Natural killer cell treated with Interleukin-12 subunit alpha and Interleukin-12 subunit beta and Interleukin-15 and Interleukin-18, amount 100 ng/mL, for 72 hours (primary cell): ENCODE measurements at places on chromosomes 6 and 20. TPM values are rescaled to one million over a fixed set of nuclear protein-coding genes. Genes with fewer than 3 reads are reported as not detected.

ZBP1 gene
- 4.9 TPM for total RNA-seq

DNA sequence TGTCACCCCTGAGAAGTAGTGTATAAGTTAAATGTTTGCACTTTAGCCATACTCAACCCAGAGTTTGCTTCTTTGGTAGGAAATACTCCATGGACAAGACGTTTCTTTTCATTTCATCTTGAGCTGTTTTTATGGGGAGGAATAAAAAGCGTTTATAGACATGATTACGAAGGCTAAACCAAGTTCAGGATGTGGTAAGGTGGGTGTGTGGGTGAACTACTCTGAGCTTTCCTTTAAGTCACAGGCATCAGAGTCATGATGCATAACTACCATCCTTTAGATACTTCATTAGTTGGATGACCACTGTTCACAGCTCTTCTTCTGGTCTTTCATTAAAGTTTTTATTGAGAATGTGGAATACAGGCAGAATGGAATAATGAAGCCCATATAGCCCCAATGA lies 48.9 kb downstream of the EBF4 start:
- no peaks in the 10 kb centered on the region for H3K27me3 ChIP-seq
- peak overlapping the region; percentile 64 for H3K27ac ChIP-seq
- DNase-seq = no peak
- peaks cover 55% of the 10 kb centered on the region for H3K4me1 ChIP-seq

NKX2-4 gene
- not detected for total RNA-seq

GLP1R gene
- not detected for total RNA-seq

DNA sequence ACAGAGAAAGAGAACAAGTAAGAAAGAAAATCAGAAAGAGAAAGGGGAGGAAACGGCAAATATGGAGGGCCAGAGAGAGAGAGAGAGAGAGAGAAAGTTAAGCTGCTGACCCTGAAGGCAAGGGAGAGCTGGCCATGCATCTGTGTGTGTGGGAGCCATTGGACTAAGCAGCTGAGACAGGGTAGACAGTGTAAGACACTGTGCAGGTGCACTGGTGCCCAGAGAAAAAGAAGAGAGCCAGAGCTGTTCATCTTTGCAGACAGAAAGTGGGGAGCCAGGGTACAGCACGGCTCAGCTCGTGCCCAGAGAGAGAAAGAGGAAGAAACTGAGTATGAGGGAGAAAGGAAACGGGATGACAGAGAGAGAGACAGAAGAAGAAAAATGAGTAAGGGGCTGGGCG lies 24.2 kb upstream of the ZNF318 start:
- peak overlapping the region; percentile 43 for H3K4me3 ChIP-seq
- peaks cover 44% of the 10 kb centered on the region for H3K4me1 ChIP-seq
- peaks cover 55% of the 10 kb centered on the region for H3K27me3 ChIP-seq
- H3K36me3 ChIP-seq = peaks cover 5% of the 10 kb centered on the region

DNA sequence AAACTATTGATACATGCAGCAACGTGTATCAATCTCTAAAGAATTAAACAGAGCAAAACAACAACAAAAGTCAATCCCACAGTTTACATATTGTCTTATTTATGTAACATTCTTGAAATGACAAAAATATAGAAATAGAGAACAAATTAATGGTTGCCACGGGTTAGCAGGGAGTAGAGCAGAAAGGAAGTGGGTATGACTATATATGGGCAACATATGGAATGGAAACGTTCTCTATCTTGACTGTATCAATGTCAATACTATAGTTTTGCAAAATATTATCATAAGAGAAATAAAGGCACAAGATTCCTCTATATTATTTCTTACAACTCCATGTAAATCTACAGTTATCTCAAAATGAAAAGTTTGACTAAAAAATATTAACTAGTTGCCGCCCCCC lies 12.8 kb downstream of the AK9 start:
- H3K27me3 ChIP-seq = no peaks in the 10 kb centered on the region
- no peak for DNase-seq
- H3K36me3 ChIP-seq = peaks cover 8% of the 10 kb centered on the region
- no peak overlapping the region for H3K4me3 ChIP-seq
- no peak overlapping the region for H3K27ac ChIP-seq

- H3K27ac ChIP-seq = peak overlapping the region; percentile 3
- H3K36me3 ChIP-seq = no peaks in the 10 kb centered on the region
- H3K4me1 ChIP-seq = peaks cover 29% of the 10 kb centered on the region
- peaks cover 6% of the 10 kb centered on the region for H3K27me3 ChIP-seq
- no peak for DNase-seq
- H3K4me3 ChIP-seq = peak overlapping the region; percentile 82
Measured at GRCh38 chr6:40585651-40586269, 1.4 kb downstream of the LRFN2 start.

DNA sequence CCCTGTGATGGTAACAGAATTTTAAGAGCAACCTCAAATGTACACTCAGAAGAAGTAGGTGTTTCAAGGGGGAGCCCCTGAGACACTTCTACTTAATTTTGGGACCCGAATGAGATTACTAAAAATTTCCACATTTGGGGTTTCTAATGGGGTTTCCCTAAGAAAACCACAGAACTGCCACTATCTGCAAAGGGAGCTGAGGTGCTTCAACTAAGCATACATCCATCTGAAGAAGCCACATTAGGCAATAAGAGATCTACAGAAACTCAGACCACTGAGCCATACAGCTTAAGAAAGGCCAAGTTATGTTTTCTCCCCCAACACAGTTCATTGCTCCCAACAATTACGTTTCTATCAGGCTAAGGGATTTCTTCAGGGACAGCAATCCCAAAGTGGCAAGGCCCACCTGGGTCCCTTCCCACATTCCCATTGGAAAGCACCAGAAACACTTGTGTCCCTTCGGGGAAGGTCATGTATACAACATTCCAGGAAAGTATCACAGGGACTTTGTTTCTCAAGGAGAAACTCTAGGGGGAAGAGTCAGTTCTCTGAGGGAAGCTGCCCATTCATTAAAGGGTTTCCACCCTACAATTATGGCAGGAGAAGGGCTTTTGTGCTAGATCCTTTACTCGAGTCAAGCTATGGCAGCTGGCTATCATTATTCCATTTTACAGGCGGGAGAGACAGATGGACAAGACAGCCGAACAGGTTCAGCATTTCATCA lies 5.0 kb downstream of the BCL2L1 start:
- peak overlapping the region; percentile 98 for H3K4me3 ChIP-seq
- no peaks in the 10 kb centered on the region for H3K27me3 ChIP-seq
- no peak for DNase-seq
- H3K27ac ChIP-seq = peak overlapping the region; percentile 99
- peaks cover 82% of the 10 kb centered on the region for H3K36me3 ChIP-seq

DNA sequence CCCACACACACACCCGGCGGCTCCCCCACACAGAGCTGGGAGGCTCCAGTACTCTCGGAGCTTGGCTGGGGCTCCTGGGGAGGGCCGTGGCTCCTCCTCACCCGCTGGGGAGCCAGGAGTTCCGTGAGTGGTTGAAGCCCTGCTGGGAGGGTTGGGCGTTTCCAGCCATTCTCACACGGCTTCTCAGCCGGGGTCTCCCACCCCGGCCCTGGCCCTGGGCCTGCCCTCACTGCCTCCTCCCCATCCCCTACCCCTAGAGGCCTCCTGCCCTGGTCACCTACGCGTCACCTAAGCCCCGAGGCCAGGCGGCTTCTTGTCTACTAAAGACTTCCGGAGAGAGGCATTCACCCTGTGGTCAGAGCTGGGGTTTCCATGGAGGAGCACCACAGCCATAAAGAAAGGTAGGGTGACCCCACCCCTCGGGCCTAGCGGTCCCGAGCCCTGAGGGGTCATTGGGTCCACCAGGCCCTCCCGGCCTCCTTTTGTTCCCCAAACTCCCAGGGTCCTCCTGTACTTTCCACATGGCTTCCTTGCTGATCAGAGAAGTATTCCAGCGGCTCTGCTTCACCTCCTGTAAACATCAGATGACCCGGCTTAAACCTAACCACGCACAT lies 99.3 kb downstream of the TTLL2 start:
- no peak overlapping the region for H3K27ac ChIP-seq
- peaks cover 3% of the 10 kb centered on the region for H3K4me1 ChIP-seq
- H3K36me3 ChIP-seq = no peaks in the 10 kb centered on the region
- DNase-seq = no peak

CRIP3 gene
- not detected for total RNA-seq

GRCh38 chr6:17863901-17864754 lies 123.3 kb downstream of the KIF13A start:
- no peak overlapping the region for H3K27ac ChIP-seq
- no peaks in the 10 kb centered on the region for H3K36me3 ChIP-seq
- DNase-seq = no peak
- peaks cover 6% of the 10 kb centered on the region for H3K4me1 ChIP-seq
- H3K4me3 ChIP-seq = no peak overlapping the region

DNA sequence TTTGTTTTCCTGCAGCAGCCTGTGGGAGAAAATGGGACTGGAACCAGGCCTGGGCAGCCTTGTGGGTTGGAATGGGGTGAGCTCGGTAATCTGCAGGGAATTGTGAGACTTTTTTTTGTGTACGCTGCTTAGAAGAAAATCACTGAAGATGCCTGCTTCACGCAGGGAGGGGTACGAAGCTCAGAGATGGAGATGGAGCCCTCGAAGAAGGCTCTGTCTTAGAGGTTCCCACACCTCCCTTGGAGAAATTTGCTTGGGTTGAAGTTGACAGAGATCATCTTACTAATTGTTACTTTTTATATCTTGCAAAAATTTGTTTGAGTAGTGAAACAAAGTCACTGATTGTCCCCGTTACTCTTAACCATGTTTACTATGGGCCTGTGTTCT lies 894 bp downstream of the PYGB start:
- peaks cover 5% of the 10 kb centered on the region for H3K27me3 ChIP-seq
- peaks cover 30% of the 10 kb centered on the region for H3K4me1 ChIP-seq
- H3K27ac ChIP-seq = peak overlapping the region; percentile 84
- no peak for DNase-seq
- H3K4me3 ChIP-seq = peak overlapping the region; percentile 96

DNA sequence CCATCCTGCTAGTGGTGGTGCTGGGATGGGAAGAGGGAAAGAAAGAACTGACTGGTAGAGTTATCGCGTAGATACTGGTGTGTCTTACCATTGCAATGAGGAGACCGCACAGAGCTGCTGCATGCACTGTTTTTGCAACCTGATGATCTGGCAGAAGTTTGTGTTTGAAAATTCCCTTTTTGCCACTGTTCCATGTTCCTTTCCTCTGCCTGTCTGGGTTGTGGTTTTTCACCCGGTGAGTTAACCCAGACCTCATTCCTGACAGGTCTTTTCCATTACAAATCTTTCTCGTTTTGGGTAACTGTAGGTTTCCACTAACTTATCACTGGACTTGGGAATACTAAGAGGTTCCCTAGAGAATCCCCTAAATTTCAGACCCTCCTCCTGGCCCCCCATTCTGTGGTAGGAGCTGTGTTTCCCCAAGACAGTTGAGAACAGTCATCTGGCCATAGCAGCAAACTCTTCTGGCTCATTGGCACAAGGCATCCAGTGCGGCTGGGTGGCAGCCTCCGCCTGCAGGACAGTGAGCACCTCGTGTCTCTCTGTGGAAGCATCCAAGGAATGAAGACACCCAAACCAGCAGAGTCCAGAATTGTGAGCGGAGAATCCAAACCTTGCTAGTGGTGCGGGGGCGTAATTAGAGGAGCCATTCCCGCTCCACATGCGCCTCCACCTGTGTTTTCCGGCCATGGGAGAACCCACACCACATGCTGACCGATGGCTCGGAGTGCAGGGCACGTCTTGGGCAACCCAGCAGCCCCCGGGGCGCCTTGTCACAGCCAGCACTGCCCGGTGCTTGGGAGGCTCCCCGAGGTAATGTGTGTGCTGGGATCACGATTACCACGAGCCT lies 32.8 kb downstream of the ERMARD start:
- no peak overlapping the region for H3K4me3 ChIP-seq
- H3K27me3 ChIP-seq = no peaks in the 10 kb centered on the region
- H3K27ac ChIP-seq = no peak overlapping the region
- no peaks in the 10 kb centered on the region for H3K4me1 ChIP-seq
- DNase-seq = no peak
- H3K36me3 ChIP-seq = no peaks in the 10 kb centered on the region

TMEM244 gene
- total RNA-seq = not detected

CYP21A2 gene
- total RNA-seq = not detected

GRCh38 chr6:147906361-147906760 lies 397.9 kb downstream of the SAMD5 start:
- DNase-seq = no peak
- no peak overlapping the region for H3K27ac ChIP-seq
- no peaks in the 10 kb centered on the region for H3K4me1 ChIP-seq
- H3K4me3 ChIP-seq = no peak overlapping the region
- H3K36me3 ChIP-seq = no peaks in the 10 kb centered on the region
- no peaks in the 10 kb centered on the region for H3K27me3 ChIP-seq

ELMO2 gene
- total RNA-seq = 92.3 TPM

TMEM14A gene
- 12.0 TPM for total RNA-seq

APOM gene
- total RNA-seq = 1.3 TPM

- H3K27ac ChIP-seq = no peak overlapping the region
- peaks cover 6% of the 10 kb centered on the region for H3K4me1 ChIP-seq
- H3K4me3 ChIP-seq = no peak overlapping the region
- no peaks in the 10 kb centered on the region for H3K36me3 ChIP-seq
- H3K27me3 ChIP-seq = no peaks in the 10 kb centered on the region
Measured at GRCh38 chr6:135096403-135097130, 41.9 kb upstream of the HBS1L start.

GRCh38 chr6:6626187-6626586 lies 37.7 kb downstream of the LY86 start:
- no peaks in the 10 kb centered on the region for H3K4me1 ChIP-seq
- no peak overlapping the region for H3K27ac ChIP-seq
- no peak overlapping the region for H3K4me3 ChIP-seq
- H3K36me3 ChIP-seq = no peaks in the 10 kb centered on the region
- no peak for DNase-seq
- peaks cover 7% of the 10 kb centered on the region for H3K27me3 ChIP-seq

DNA sequence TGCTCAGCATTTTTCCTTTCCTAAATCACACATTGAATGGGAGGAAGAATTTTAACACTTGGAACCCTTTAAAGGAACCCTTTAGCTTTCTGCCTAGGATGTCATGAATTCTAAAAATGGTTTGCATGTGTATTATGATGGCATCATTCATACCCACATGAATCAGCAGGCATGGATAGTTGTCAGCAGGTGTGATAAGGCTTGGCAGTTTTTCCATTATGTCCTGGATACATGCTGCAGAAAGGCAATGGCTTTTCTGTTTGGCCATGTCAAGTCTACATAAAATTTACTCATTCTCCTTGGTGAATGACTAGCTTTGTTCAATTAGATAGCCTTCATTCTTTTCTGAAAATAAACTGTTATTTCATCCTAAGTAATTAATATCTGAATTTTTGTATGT lies 353.7 kb downstream of the GRIK2 start:
- no peak overlapping the region for H3K4me3 ChIP-seq
- H3K36me3 ChIP-seq = no peaks in the 10 kb centered on the region
- H3K27ac ChIP-seq = no peak overlapping the region

- DNase-seq = no peak
- H3K27me3 ChIP-seq = peaks cover 3% of the 10 kb centered on the region
- no peaks in the 10 kb centered on the region for H3K36me3 ChIP-seq
- peaks cover 15% of the 10 kb centered on the region for H3K4me1 ChIP-seq
- H3K27ac ChIP-seq = peak overlapping the region; percentile 48
Measured at GRCh38 chr20:62875419-62876361, 14.1 kb upstream of the TCFL5 start.
